ENCODE measurements at places on chromosomes 3 and 15. TPM values are rescaled to one million over a fixed set of nuclear protein-coding genes. Genes with fewer than 3 reads are reported as not detected.

- H3K27ac ChIP-seq, result no peak overlapping the region
- H3K4me3 ChIP-seq, result no peak overlapping the region
- DNase-seq, result no peak
- H3K4me1 ChIP-seq, result no peaks in the 10 kb centered on the region
Observed at GRCh38 chr15:51240066-51240465, 98.3 kb downstream of the CYP19A1 start.

The MORC1 gene
- not detected for polyA plus RNA-seq

The CA12 gene
- polyA plus RNA-seq, result 101 TPM

DNA sequence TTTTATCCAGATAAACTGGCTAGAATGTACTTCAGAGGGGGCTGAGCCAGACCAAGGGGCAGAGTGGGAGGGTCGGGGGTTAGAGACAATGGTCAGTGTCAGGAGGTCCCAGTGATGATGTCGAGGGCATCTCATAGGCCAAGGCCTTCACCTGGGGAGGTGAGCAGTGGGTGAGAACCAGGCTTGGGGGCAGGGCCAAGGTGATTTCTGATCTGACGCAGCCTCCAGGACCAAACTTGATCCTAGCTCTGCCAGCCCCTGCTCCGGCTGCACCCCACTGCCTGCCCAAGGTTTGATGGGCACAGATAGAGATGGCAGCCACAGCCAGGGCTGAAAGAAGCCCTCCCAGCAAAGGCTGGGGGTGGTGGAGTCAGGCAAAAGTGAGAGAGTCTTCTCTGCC, 14.9 kb downstream of the XYLB start:
- H3K27ac ChIP-seq, result no peak overlapping the region
- no peak for DNase-seq
- no peaks in the 10 kb centered on the region for H3K4me1 ChIP-seq
- H3K36me3 ChIP-seq, result no peaks in the 10 kb centered on the region
- H3K4me3 ChIP-seq, result no peak overlapping the region

The NAALADL2 gene
- polyA plus RNA-seq, result 0.87 TPM

The DNAJA4 gene
- 5.7 TPM for polyA plus RNA-seq

DNA sequence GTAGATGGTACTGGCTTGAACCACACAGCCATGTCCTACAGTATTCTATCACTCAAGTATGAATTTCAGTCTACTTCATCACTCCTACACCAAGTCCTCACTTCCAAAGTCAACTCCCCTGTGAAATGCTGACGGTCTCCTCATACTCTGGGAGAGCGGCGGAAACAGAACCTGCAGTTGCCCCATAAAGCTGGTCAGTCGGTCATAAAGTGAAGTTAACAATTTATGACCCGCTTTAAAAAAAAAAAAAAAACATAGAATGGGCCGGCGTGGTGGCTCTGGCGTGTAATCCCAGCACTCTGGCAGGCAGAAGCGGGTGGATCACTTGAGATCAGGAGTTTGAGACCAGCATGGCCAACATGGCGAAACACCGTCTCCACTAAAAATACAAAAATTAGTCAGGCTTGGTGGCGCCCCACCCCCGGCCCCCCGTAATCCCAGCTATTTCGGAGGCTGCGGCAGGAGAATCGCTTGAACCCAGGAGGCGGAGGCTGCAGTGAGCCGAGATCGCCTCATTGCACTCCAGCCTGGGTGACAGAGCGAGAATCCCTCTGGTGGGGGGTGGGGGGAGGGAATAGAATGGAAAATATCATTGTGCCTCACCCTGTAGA, 2.1 kb downstream of the TRANK1 start:
- no peak overlapping the region for H3K4me3 ChIP-seq
- DNase-seq, result no peak
- no peak overlapping the region for H3K27ac ChIP-seq
- H3K36me3 ChIP-seq, result no peaks in the 10 kb centered on the region
- peaks cover 11% of the 10 kb centered on the region for H3K4me1 ChIP-seq

GRCh38 chr3:68648494-68648893, 283.9 kb downstream of the TAFA4 start:
- no peak overlapping the region for H3K4me3 ChIP-seq
- DNase-seq, result no peak
- H3K4me1 ChIP-seq, result peaks cover 4% of the 10 kb centered on the region

DNA sequence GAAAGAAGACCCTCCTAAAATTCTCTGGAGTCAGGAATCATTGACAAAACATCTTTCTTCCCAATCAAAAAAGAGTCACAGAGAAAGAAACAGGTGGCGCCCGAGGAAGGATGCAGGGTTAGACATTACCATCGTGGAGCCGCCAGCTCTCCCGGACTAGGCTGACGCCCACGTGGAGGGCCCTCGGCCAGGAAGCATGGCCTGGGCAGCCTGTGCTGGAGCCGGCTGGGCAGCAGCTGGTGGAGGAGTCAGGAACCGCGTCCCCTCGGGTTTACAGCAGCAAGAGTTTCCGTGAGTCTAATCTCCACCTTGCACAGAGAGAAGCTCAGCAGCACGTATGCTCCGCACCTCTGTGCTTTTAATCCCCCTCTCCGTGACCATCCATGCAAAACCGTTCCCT, 533.7 kb upstream of the ATP11B start:
- no peak overlapping the region for H3K27ac ChIP-seq
- H3K36me3 ChIP-seq, result no peaks in the 10 kb centered on the region
- H3K4me3 ChIP-seq, result no peak overlapping the region
- no peak for DNase-seq
- no peaks in the 10 kb centered on the region for H3K4me1 ChIP-seq

GRCh38 chr3:43399034-43399433, 112.7 kb downstream of the SNRK start:
- no peak overlapping the region for H3K27ac ChIP-seq
- no peak for DNase-seq
- no peaks in the 10 kb centered on the region for H3K4me1 ChIP-seq
- no peaks in the 10 kb centered on the region for H3K36me3 ChIP-seq
- H3K27me3 ChIP-seq, result no peaks in the 10 kb centered on the region

DNA sequence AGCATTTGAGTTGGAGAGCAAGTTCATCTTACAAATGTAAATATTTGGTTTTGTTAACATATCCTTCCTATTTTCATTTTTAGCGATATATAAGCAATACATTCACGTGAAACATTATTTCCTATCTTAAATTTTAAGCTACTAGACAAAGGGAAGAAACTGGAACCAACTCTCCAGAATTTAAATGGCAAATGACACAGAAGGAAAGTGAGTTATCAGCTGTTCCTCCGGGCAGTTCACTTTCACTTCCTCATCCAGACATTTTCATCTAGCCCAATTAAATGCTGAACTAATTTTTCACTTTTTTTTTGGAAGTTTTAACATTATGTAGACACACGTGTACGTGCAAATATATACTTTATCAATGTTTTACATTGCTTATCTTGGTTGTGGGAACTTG, 58.7 kb downstream of the MORC1 start:
- H3K27me3 ChIP-seq, result no peaks in the 10 kb centered on the region
- no peak overlapping the region for H3K4me3 ChIP-seq
- no peak for DNase-seq
- no peak overlapping the region for H3K27ac ChIP-seq

The PPP1R14D gene
- not detected for polyA plus RNA-seq

GRCh38 chr15:48862705-48863104, 15.2 kb upstream of the EID1 start:
- no peak overlapping the region for H3K4me3 ChIP-seq
- H3K36me3 ChIP-seq, result no peaks in the 10 kb centered on the region
- H3K27ac ChIP-seq, result no peak overlapping the region
- DNase-seq, result no peak
- H3K27me3 ChIP-seq, result no peaks in the 10 kb centered on the region
- H3K4me1 ChIP-seq, result peaks cover 2% of the 10 kb centered on the region

GRCh38 chr3:61802772-61803171, 241.4 kb downstream of the PTPRG start:
- no peaks in the 10 kb centered on the region for H3K36me3 ChIP-seq
- no peaks in the 10 kb centered on the region for H3K27me3 ChIP-seq
- H3K27ac ChIP-seq, result no peak overlapping the region
- H3K4me1 ChIP-seq, result no peaks in the 10 kb centered on the region
- H3K4me3 ChIP-seq, result no peak overlapping the region

GRCh38 chr15:94587113-94587512, 355.8 kb downstream of the MCTP2 start:
- H3K36me3 ChIP-seq, result no peaks in the 10 kb centered on the region
- no peak for DNase-seq
- H3K4me1 ChIP-seq, result no peaks in the 10 kb centered on the region
- no peak overlapping the region for H3K4me3 ChIP-seq

The DLL4 gene
- polyA plus RNA-seq, result not detected

- H3K4me1 ChIP-seq, result peaks cover 3% of the 10 kb centered on the region
- no peak overlapping the region for H3K4me3 ChIP-seq
- no peaks in the 10 kb centered on the region for H3K36me3 ChIP-seq
Observed at GRCh38 chr3:128185630-128186447, 32.6 kb downstream of the EEFSEC start.

DNA sequence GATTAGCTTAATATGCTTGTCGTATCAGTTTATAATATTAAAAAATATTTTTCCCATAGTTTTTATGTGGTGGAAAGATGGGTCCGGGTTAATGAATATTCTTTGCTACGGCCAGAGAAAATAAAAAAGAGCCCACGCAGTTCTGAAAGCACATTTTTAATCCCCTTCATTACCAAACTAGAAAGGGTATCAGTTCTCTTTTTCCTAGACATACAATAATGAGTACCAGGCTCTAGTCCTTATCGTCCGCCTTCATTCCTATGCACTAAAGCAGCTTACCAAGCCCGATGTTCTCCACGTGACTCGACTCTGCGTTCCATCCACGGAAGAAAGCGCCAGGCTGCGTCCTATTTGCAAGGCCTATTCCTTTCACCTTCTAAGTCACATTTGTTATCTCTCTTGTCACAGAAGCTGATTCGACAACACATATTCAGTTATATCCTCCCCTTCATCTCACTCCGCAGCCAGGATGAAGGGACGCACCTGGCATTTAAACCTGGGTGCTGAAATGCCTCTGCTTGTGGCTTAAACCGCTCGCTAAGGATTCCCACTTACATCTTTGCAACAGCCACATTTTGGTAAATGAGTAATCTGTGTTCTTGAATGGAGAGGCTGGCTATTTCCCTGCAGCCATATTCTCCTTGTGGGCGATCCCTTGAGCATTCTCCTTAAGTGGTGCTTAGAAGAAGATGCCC, 257.0 kb downstream of the CD47 start:
- H3K4me1 ChIP-seq, result no peaks in the 10 kb centered on the region
- no peak for DNase-seq
- H3K27me3 ChIP-seq, result no peaks in the 10 kb centered on the region
- H3K27ac ChIP-seq, result no peak overlapping the region
- H3K36me3 ChIP-seq, result no peaks in the 10 kb centered on the region

DNA sequence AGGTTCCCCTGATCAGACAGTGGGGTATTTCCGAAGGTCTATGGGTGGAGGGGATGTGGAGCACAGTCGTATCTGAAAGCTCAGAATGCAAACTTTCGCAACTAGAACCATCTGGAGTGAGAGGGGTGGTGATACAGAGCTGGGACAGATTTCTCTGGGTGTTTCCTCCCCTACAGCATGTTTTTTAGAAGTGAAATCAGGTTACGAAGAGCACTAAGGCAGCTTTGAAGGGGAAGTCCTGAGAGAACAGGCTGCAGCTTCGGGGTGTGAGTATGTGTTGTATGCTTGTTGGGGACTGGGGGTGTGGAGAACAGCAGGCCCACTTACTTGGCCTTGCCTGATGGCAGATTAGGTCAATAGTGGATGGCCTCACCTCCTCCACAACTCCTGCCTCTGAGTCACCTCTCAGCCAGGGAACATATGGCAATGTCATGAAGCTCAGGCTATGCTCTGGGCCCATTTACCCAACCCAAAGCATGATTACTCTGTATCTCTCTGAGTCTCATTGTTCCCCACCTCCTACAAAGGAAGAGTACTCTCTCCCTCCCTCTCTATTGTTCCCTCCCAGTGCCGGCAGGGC, 107.2 kb upstream of the RASGRP1 start:
- H3K4me3 ChIP-seq, result no peak overlapping the region
- H3K36me3 ChIP-seq, result no peaks in the 10 kb centered on the region
- no peaks in the 10 kb centered on the region for H3K4me1 ChIP-seq
- DNase-seq, result no peak

The RPL32 gene
- 2,329 TPM for polyA plus RNA-seq

GRCh38 chr3:24037971-24038370, 92.9 kb downstream of the NR1D2 start:
- H3K4me1 ChIP-seq, result no peaks in the 10 kb centered on the region
- H3K36me3 ChIP-seq, result no peaks in the 10 kb centered on the region
- no peak for DNase-seq
- H3K27me3 ChIP-seq, result no peaks in the 10 kb centered on the region
- no peak overlapping the region for H3K4me3 ChIP-seq

DNA sequence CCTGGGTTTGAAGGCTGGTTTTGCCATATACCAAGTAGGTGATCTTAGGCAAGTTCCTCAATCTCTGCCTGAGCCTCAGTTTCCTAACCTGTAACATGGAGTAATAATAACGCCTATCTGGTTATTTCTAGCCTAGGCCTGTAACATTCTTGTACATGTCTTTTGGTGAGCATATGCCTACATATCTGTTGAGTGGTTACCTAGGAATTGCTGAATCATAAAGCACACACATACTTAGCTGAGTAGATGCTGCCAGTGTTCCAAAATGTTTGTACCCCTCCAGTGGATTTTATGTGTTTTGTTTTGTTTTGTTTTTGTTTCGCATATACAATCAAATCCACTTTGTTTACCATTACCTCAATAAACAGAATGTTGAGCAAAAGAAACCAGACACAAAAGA, 17.4 kb upstream of the MFGE8 start:
- peaks cover 4% of the 10 kb centered on the region for H3K4me1 ChIP-seq
- H3K27ac ChIP-seq, result no peak overlapping the region
- H3K36me3 ChIP-seq, result no peaks in the 10 kb centered on the region

- no peak for DNase-seq
- no peaks in the 10 kb centered on the region for H3K27me3 ChIP-seq
- H3K27ac ChIP-seq, result no peak overlapping the region
- no peaks in the 10 kb centered on the region for H3K36me3 ChIP-seq
Observed at GRCh38 chr3:127454051-127454450, 136.5 kb downstream of the TPRA1 start.

DNA sequence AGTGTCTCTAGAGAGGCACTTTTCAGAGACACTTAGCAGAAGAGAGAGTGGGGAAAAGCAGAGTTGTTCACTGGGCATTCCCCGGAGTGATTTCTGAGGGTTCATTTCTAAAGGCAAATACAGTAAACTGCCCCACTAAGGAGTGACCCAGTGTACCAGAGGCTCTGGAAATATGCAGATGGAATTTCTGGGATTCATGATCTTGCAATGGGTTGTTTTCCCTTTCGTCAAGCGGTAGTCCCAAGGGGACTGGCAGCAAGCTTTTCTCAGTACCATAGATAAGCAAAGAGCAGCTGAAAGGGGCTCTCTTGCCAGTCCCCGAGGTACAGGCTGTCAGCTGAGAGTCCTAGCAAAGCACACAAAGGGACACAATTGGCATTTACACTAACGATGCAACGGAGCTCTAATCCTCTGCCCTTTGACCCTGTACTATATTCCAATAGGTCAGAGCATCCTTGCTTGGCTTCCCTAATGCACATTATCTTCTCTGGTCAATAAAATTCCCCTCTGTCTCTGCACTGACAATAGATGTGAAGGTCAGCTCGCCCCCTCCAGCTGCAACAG, 155.6 kb downstream of the SEMA6D start:
- H3K4me3 ChIP-seq, result no peak overlapping the region
- H3K4me1 ChIP-seq, result no peaks in the 10 kb centered on the region
- H3K36me3 ChIP-seq, result no peaks in the 10 kb centered on the region
- H3K27ac ChIP-seq, result no peak overlapping the region
- H3K27me3 ChIP-seq, result no peaks in the 10 kb centered on the region
- no peak for DNase-seq
